ENCODE measurements at places on chromosomes 12 and 14.

DNA sequence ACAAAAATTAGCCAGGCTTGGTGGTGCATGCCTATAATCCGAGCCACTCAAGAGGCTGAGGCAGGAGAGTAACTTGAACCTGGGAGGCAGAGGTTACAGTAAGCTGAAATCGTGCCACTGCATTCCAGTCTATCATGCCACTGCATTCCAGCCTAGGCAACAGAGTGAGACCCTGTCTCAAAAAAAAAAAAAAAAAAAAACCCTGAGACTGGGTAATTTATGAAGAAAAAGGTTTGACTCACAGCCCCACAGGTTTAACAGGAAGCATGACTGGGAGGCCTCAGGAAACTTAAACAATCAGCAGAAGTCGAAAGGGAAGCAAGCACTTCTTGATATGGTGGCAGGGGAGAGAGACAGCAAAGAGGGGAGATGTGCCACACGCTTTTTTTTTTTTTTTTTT lies 123.2 kb downstream of the GXYLT1 start:
- DNase-seq: no peak

DNA sequence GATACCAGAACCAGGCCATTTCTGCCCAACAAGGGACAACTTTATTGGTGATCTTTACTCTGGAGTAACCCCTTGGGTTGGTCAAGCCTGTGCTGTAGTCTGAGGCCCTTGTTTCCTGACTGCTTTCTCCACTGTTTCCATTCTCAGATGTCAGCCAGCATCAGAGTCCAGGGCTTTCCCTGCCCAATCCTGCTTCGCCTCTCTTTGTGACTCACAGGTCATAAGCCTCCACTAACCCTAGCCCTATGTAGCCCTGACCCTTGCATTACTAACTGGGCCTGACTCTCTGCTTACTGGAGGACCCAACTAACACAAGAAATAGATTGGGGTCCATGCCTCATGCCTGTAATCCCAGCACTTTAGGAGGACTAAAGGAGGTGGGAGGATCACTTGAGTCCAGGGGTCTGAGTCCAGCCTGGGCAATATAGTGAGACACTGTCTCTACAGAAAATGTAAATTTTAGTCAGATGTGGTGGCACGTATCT lies 8.6 kb upstream of the SNRNP35 start:
- no peak for DNase-seq

DNA sequence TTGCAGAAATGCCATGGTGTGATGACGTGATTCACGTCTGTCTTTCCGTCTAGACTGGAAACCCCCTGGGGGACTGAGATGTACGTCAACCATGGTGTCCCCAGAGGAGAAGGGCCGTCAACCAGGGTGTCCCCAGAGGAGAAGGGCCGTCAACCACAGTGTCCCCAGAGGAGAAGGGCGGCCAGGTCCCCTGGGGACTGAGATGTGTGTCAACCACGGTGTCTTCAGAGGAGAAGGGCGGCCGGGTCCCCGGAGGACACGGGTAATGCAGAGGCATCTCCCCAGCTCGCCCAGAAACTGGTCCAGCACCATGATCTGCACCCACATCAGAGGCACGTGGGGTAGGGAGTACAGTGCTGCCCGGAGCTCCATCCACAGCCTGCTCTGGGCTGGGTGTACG lies 30.6 kb upstream of the GALNT9 start:
- no peak for DNase-seq

DNA sequence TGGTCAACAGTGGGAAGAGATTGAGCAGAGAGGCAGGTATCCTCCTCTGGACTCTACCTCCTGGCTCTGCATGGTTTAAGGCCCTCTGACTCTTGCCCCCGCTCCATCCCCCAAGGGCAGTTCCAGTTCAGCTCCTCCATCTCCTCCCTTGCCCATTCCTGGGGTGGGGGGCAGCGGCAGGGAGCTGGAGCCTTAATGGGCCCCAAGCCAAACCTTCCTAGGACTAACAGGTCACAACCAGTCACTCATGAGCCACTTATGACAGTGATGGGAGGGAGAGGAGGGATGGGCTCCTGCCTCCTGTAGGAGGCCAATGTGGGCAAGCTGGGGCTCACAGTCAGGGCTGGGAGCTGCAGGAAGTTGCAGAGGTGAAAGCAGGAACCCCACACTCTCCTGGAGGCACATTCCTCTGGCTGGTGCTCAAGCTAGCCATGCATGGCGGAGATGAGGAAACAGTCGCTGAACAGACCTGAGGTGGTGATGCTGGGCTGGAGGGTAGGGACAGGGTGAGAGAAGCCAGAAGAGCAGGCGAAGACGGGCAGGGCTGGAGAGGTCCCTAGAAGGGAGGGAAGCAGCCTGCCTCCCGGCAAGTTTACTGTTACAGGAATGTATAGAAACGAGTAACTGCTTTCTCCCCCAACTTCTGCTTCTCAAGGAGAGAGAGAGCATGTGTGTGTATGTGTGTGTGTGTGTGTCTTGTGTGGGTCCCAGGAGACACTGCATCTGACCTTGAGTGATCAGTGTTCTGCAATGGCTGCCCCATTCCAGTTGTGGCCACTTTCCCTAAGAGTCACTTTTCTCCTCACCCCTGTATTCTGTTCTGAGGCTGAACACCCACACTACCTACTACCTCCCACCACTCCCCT lies 5.0 kb upstream of the RAPGEF3 start:
- no peak for DNase-seq

DNA sequence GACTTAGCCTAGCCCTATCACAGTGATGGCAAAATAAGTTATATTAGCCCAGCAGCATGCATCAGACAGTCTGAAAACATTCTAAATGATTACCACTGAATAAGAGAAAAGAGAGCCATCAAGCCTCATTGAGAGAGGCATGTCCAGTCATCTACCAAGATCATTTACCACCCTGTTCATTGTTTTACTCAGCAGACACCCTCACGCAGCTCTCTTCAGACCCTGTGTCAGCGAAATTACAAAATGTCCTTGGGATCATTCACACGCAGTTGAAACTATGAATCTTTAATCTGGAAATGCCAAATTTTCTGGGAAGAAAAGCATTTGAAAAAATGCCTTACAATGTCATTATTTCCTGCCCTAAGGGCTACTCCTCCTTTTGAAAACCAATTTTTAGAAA lies 89.5 kb downstream of the PTPRO start:
- DNase-seq: no peak

DNA sequence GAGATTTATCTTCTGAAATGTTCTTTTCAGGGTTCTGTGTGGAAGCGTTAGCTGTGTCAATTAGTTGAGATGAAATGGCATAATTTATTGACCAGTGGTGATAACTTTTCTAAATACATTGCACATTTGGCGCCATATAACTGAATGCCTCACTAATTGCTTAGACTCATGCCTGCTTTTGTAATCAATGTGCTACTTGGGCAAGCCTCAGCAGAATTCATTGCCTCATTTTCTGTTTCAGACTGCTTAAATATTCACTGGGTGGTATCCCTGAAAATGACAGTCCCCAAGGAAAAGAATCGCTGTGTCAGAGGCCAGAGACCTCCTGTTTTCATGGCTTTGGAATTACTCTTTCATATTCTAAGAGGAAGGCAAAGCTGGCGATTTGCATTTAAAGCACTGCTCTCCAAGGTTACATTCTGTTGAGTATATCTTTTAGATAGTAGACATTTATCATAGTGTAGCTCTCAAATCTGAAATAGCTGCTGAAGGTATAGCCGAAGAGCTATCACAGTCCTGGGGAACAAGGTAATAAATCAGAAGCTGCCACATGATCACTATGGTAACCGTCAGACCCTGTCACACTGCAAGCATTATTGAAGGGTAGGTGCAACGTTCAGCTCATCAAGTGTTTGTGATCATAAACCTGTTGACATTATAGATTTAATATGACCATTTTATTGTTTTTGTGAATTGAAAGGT lies 297.3 kb upstream of the E2F7 start:
- DNase-seq: no peak

DNA sequence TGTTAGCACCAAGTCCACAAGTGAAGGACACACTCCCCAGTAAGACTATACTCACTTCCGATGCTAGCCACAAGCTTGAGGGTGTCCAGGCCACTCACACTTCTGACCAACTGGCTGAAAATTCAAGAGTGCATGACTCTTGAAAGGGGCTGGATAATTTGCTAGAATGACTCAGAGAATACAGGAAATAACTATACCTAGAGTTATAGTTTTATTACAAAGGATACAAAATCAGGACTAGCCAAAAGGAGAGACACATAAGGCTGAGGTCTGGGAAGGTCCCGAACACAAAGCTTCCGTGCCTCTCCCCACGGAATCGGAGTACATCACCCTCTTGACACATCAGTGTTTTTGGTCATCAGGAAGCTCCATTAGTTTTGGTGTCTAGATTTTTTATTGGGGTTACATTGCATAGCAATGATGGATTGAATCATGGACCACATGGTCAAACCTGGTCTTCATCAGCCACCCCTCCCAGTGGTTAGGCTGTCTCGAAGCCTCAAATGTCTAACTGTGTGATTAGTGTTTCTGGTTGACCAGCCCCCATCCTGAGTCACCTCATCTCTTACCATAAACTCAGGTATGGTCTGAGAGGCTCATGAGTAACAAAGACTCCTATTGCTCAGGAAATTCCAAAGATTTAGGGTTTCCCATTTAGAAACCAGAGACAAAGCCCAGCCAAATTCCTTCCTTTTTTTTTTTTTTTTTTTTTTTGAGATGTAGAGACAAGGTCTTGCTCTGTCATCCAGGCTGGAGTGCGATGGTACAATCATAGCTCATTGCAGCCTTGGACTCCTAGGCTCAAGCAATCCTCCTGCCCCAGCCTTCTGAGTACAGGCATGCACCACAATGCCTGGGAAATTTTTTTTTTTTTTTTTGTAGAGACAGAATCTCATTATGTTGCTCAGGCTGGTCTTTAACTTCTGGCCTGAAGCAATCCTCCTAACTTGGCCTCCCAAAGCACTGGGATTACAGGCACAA lies 472.0 kb upstream of the TBX3 start:
- DNase-seq: no peak

DNA sequence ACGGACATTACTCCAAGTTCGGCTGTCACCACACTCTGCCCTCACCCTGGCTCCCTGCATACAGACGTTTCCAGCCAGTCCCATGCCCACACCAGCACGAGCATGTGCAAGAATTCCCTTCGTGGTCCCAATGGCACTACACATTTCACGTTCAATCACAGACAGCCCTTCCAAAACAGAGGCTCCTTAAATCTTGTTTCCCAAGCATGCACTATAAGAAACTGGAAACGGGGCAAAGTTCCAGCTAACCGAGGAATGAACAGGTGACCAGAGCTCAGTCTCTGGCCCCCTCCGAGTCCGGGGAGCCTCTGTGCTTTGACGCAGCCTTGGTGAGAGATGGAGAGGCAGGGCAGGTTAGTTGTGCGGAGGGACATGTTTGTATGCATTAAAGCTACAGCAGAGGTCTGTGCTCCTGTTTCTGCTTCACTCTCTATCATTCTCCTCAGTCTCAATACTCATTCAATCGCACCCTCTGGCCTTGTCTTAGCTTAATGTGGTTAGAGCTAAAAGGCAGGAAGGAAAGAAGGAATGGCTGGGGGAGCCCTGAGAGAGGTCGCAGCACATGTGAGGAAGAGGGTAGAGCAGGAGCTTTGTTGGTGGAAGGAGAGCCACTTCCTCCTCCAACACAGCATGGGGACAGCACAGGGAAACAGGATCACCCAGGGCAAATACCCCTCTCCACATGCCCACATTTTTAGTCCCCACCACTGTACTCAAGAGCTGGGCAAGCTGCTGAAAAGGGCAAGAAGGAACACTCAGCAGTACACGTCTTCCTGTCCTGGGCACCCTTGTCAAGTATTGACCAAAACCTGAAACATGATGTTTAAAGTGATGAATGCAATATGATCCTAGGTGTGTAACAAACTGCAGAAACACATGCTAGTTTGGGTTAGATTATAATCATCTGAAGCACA lies 12.2 kb upstream of the SELPLG start:
- no peak for DNase-seq

- DNase-seq: no peak
Observed at GRCh38 chr12:63787306-63787705, 7.6 kb downstream of the RXYLT1 start.

DNA sequence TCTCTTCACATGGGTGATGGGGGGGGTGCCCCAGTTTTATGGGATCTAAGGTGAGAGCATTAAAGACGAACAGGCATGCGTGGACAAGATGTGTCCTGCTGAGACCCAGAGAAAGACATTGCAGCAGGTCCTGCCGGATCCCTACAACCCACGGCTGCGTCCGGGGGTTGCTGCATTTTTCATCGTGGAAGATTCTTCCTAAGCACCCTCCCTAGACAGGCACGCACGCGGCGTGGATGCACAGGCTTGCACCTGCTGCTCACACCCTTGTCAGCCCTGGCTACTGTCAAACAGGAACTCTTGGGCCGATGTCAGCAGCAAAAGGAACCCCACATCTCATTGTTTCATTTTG lies 280.6 kb upstream of the RTL1 start:
- DNase-seq: no peak

DNA sequence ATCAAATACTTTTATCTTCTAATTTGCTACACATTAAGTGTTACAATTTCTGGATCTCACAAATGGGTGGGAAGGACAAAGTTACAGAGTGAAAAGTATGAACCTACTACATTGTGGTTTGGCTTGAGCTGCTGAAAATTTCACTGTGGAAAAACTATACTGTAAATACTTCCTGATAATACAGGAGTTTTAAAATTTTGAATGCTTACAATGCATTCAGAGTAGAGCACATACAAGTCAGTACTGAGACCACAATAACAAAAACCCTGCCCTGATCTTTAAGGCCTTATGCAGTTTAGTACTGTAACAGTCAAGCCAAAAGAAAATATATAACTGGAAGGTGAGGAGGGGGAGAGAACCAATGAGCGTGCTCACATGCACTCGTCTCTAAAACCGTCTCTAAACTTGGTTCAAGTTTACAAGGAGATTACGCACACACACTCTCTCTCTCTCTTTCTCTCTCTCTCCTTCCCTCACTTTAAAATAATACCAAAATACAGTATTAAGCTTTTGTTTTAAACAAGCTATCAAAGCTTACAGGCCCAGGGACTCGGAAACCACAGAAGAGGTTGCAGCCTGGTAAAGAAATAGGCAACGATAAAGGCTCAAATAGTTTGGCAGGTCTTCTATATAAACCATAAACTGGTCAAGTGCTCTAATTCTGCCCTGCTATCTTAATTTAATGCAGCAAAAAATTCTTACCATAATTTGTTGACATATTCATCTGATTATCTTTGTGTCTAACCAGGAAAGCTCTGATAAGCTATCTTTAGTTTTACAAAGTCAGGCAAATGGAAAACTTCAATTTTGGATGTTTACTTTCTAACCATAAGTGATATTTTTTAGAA lies 58.0 kb downstream of the ATF7 start:
- DNase-seq: no peak

DNA sequence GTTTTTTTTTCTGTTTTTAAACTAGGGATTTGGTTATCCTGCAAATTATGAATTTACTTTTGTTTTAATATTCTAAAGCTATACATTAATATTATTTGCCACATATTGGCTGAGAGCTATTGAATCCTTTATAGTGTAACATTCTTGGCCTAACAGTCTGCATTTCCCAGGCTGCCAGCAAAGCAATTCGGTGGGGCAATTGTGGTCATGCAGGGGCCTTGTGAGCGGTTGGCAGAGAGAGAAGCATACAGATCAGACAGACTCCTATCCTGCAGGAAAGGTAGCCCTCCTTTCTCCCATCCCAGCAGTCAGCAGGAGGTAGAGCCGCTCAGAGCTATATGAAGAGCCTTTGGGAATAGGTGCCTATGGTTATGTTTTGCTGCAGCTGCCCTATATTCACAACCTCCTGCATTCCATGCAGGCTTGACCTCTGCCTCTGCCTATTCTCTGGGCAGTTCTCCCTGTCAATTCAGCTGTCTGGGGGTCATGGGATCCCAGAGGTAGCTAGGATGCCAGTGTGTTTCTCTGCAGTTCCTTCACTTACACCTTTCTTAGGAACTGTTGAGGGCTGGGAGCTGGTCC lies 144.7 kb downstream of the GPHN start:
- no peak for DNase-seq

- no peak for DNase-seq
Observed at GRCh38 chr12:8692573-8692972, 5.2 kb upstream of the RIMKLB start.
